ENCODE measurements at places on chromosomes 6 and 20. TPM values are rescaled to one million over a fixed set of nuclear protein-coding genes. Genes with fewer than 3 reads are reported as not detected.

BTNL2 gene
- total RNA-seq: 0.12 TPM

EFCAB8 gene
- total RNA-seq: under 0.01 TPM

LPIN3 gene
- 4.0 TPM for total RNA-seq

SLC22A16 gene
- not detected for total RNA-seq

F13A1 gene
- not detected for total RNA-seq

SLC26A8 gene
- total RNA-seq: under 0.01 TPM

MDC1 gene
- 1.8 TPM for total RNA-seq

SRMS gene
- total RNA-seq: not detected

IL17F gene
- total RNA-seq: not detected

OPRL1 gene
- 2.3 TPM for total RNA-seq

KHDC1 gene
- total RNA-seq: 5.4 TPM
